ENCODE measurements at places on chromosomes 5 and 9. TPM values are rescaled to one million over a fixed set of nuclear protein-coding genes. Genes with fewer than 3 reads are reported as not detected.

GRCh38 chr5:131185523-131186104 lies 14.9 kb downstream of the LYRM7 start:
- DNase-seq: no peak

GRCh38 chr5:54491326-54491725 lies 26.2 kb upstream of the SNX18 start:
- DNase-seq: no peak

DNA sequence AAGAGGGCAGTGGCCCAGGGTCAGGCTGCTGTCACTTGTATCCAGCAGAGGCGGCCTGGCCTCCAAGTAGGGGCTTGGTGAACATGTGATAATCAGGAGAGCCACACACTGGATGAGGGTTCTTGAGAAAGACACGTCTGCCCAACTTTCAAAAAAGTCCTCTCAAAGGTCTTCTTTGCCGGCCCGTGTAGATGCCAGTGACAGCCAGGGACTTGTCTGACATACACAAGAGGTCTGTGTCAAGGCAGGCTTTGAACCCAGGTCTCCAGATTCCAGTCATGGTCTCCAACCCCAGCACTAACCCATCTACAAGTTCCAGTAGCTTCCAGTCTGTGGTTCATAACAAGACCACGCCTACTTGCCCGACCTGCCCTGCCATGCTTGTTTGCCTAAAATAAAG lies 7.9 kb upstream of the AMBP start:
- peak; percentile 41 for DNase-seq

- no peak for DNase-seq
These were observed 95.0 kb downstream of the ADAMTSL1 start for GRCh38 chr9:18568973-18569372.

- DNase-seq: peak; percentile 28
These were observed at the start of gene PCDHAC1 for GRCh38 chr5:140925806-140926442. Gene PCDHAC1, plus strand, starts transcription at chr5:140926299. Its CDS starts 594 bp downstream, at chr5:140926893.

- DNase-seq: no peak
These were observed 8.7 kb downstream of the SLF1 start for GRCh38 chr5:94627191-94627590.

GRCh38 chr9:82308836-82309235 lies 320.3 kb downstream of the SPATA31D1 start:
- no peak for DNase-seq

DNA sequence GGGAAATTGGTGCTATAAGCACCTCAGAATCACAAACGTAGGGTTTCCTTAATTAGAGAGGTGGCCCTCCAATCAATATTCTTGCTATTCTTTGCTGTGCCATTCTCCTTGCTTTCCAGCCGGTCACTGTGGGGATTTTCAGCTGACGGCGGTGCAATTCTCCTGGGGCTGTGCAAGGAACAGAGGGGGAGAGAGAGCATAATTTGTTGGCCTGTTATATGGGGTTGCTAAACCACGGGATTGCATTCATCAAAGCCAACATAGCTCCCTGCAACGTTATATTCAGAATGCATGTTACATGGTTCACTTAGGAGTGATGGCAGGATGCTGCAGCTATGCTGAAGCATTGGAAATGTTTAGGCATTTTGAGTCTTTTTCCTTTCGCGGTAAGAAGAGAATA lies 441.3 kb upstream of the CLINT1 start:
- DNase-seq: no peak

DNA sequence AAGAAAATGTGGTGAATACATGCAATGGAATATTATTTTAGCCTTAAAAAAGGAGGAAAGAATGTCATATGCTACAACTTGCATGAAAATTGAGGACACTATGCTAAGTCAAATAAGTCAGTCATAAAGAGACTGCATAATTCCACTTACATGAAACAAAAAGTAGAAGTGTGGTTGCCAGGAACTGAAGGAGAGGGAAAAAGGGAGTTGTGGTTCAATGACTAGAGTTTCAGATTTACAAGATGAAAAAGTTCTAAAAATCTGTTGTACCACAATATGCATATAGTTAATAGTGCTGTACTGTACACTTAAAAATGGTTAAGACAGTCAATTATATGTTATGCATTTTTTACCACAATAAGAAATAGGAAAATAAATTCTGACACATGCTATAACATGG lies 95.4 kb downstream of the SLC44A1 start:
- DNase-seq: no peak

GRCh38 chr9:84408416-84408815 lies 67.9 kb upstream of the SLC28A3 start:
- no peak for DNase-seq

DNA sequence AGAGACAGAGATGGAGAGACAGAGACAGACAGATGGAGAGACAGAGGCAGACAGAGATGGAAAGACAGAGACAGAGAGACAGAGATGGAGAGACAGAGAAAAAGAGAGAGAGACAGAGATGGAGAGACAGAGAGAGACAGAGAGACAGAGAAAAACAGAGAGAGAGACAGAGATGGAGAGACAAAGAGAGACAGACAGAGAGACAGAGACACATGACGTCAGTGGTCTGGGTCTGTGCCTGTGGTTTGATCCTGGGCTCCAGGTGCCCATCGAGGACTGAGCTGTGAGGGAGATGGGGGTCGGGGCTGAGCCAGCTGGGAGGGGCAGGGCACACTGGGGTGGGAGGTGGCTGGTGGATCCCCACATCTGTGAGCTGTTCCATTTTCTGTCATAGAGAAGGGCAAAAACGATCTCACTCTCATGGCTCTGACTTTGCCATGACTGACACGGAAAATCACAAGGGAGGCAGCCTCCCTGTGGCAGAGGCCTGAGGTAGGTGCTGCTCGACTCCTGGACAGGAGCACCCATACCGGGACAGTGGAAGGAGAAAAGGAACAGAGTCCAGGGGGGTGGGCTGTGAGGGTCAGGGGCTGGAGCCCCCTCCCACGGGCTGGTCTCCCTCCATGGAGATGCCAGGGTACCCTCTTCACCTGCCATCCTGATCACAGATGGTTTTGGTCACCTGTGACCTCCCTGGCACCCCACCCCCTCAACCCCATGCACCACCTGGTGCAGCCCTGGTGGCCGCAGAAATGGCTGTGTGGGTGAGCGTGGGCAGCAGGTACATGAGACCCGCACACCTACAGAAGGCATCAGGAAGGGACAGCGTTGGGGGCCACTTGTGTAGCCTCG lies 28.8 kb downstream of the GLT6D1 start:
- DNase-seq: no peak

GRCh38 chr5:10726913-10727517 lies 34.0 kb downstream of the DAP start:
- no peak for DNase-seq

- DNase-seq: peak; percentile 62
These were observed 546.5 kb downstream of the PDE4D start for GRCh38 chr5:59346982-59347381.

- DNase-seq: no peak
These were observed 20.8 kb downstream of the VAV2 start for GRCh38 chr9:133971121-133971951.

GRCh38 chr5:171162596-171162995 lies 146.5 kb upstream of the TLX3 start:
- DNase-seq: no peak

DNA sequence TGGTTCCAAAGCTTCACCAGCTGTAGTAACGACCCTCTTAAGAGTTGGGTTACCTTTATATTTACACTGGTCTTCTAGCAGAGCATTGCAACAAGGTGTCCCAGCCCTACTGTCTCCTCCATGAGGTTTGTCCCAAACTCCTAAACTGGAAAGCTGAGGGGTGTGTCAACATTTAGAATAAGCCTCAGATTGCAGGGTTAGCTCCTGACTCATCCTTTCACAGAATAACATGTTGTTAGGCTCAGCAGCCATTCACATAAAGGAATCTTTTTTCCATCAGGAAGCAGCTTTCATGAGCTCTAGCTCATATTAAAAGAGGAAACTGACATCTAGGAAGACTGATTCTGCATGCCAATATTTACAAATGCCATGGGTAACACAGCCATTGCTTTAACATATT lies 238.7 kb downstream of the EFNA5 start:
- DNase-seq: no peak

GRCh38 chr5:139394654-139395566 lies at the start of gene PROB1:
Gene PROB1, minus strand, starts transcription at chr5:139395104. Its CDS starts 23 bp downstream, at chr5:139395081.
- no peak for DNase-seq

- DNase-seq: no peak
These were observed 87.3 kb upstream of the CCNG1 start for GRCh38 chr5:163350083-163350482.

- DNase-seq: no peak
These were observed 168.1 kb downstream of the KDM4C start for GRCh38 chr9:6925836-6926235.

- no peak for DNase-seq
These were observed 4.0 kb downstream of the SNX30 start for GRCh38 chr9:112754578-112754977.

- DNase-seq: no peak
These were observed 5.4 kb downstream of the NNT start for GRCh38 chr5:43608406-43608805.

DNA sequence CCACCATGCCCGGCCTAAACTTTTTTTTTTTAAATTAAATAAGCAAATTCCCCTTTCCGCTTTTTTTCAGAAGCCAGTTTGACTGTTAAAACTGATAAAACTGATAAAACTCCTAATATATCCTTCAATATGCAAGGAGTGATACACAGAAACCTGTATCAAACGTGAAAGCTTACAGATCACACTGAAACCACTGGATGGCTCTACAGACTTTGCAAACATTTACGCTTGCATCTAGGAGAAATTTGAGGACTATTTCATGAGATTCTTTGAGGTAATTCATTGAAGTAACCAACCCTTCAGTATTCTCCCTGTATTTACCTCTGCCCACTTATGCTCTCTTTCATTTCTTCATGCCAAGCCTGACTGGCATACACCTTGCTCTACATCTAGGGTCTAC lies 40.6 kb upstream of the CHD1 start:
- DNase-seq: no peak

DNA sequence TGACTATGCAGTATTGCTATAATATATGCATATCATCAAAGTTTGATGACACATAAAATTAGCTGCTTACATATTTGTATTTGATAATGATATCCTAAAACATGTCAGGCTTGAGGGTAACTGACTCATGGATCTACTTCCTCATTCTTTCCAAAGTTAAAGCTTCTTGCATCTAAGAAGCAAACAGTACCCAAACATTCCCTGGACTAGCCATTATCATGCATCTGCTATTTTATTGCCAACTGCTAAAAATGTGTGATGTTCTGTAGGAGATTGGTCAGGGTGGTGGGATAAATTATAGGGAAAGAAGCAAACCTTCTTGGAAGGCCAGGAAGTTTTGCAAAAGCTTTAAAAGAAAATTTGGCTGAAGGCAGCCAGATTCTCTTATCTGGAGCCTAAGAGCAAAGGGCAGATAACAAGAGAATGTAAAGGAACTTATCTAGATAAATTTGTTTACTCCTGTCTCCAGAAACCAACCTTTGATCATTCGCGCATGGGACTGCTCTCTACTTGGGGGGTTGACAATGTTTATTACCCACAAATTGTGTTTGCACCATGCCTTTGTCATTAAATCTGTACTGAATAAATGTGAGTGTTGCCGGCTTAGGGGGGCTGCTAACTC lies 604.1 kb upstream of the TLE4 start:
- DNase-seq: no peak

DNA sequence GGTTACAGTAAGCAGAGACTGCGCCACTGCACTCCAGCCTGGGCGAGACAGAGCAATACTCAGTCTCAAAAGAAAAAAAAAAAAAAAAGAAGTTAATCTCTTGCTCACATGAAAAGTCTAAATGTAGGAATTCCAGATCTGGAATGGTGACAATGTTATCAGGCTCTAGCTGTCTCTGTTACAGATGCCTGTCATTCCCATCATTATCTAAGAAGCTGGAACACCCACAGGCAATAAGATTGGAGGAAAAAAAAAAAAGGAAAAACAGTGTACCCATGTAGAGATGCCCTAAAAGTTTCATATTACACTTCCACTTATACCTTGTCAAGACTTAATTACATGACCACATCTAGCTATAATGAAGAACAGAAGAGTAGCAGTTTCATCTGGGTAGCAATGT lies 38.2 kb downstream of the PTBP3 start:
- no peak for DNase-seq

DNA sequence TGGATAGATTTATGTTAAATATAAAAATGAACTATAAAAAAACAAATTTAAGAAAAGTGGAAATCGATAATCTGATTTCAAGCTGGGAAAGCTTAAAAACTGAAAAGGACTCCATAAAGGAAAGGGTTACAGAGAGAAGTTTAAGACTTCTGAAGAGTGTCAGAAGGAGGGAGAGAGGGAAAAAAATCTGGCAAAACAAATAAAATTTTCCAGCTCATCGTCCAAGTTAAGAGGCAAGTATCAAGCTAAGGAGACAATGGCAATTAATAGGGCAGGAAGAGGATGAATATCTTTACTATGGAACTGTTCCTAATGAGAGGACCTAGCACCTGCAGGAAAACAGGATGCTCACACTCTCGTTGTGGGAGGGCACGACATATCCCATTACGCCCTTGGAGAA lies 20.5 kb upstream of the HEXB start:
- no peak for DNase-seq

GRCh38 chr5:135443161-135443960 lies 3.8 kb downstream of the DCANP1 start:
- DNase-seq: peak; percentile 13

GRCh38 chr5:177412603-177413233 lies 3.4 kb upstream of the F12 start:
- DNase-seq: no peak

GRCh38 chr5:756865-757345 lies 27.6 kb downstream of the ZDHHC11B start:
- DNase-seq: peak; percentile 66

CCDC180 gene
- 3.8 TPM for polyA plus RNA-seq

SIMC1 gene
- 4.1 TPM for polyA plus RNA-seq

C9orf153 gene
- polyA plus RNA-seq: not detected

SLC6A18 gene
- 1.5 TPM for polyA plus RNA-seq

GPR151 gene
- polyA plus RNA-seq: not detected

PCDHGB1 gene
- 0.37 TPM for polyA plus RNA-seq

MARCOL gene
- polyA plus RNA-seq: not detected

LSM11 gene
- polyA plus RNA-seq: 0.97 TPM

SOX30 gene
- not detected for polyA plus RNA-seq

EXD3 gene
- polyA plus RNA-seq: 18.9 TPM
